Stimulated activated CD8-positive, alpha-beta memory T cell treated with anti-CD3 and anti-CD28 coated beads, Interleukin-4, amount 100 ng/mL, for 24 hours (primary cell): ENCODE measurements at places on chromosomes 12 and 14.

DNA sequence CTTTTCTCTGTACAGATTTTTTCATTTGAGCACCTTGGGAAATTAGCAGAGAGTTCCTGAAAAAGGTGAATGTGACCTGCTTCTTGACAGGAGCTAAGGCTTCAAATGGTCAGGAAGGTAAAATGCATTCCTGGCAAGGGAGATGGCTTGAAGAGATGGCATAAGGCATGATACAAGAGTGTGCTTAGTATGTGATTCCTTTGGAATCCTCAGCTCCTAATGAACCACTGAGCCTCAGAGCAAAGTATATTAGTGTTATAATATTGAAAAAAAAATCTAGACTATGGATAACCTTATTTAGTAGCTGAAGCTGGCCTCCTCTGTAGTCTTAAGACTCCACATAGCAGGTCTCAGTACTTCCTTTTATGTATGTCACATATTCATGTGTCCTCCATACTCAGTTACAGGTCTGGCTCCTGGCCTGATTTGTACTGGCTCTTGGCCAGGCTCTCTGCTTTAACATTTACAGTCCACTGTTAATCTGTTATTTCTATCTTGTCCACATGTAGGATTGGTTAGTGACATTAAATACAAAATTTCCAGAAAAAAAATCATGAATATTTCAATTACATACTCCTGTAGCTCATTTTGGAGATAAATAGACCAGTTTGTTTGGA is 17.9 kb downstream of the TOGARAM1 start:
- DNase-seq = no peak

GRCh38 chr14:23435543-23436326 is at the start of gene MYH7:
TSS of gene MYH7 (minus strand) at chr14:23435660. CDS start at chr14:23433732, 1,928 bp downstream.
- no peak for DNase-seq

GRCh38 chr12:22899184-22899583 is 274.2 kb downstream of the ETNK1 start:
- no peak for DNase-seq

- DNase-seq = no peak
Measured at GRCh38 chr12:26195641-26196420, 458 bp downstream of the SSPN start.

DNA sequence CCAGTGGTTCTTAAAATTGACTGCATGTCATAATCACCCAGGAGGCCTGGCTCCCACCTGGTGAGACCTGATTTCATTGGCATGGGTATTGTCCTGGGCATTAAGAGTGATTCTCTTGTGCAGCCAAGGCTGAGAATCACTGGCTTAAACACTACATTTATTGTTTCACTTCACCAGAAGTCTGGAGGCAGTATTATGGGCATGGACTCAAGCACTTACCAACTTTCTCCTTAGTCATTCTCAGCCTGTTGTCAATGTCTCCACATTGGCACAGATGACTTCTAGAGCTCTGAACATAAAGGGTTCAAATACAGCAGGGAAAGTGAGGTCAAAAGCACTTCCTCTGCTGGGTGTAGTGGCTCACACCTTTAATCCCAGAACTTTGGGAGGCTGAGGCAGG is 25.6 kb upstream of the GCH1 start:
- DNase-seq = no peak

GRCh38 chr14:43471595-43471994 is 1035.5 kb downstream of the FSCB start:
- no peak for DNase-seq

DNA sequence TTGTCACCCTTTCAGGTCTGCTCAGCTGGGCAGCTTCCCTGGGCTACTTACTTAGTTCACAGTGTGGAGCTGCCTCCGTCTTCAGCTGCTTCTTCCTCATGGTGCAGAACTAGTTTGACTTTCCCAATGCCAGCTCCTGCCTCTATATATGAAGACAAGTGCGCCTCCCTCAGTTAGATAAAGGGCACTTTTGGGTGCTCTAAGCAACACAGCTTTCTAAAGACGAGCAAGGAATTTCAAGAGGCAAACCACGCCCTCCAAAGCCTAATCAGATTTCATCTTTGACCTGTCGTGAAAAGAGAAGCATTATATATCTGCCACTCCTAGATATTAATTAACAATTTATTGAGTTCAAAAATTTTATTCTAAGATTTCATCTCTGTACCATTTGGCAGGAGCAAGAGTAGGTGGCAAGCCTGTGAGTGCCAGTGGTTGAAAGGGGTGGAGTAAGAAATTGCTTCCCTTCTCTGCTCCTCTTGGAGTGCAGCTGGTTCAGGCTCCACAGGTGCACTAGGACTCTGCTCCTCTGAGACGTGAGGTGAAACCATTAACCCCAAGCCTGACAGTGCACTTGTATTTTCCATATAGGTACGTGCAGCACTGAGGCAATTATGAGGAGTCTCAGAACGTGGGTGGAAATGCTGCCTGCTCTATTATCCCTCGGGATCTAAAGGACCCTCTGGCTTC is 2.1 kb upstream of the SLC11A2 start:
- DNase-seq = no peak

DNA sequence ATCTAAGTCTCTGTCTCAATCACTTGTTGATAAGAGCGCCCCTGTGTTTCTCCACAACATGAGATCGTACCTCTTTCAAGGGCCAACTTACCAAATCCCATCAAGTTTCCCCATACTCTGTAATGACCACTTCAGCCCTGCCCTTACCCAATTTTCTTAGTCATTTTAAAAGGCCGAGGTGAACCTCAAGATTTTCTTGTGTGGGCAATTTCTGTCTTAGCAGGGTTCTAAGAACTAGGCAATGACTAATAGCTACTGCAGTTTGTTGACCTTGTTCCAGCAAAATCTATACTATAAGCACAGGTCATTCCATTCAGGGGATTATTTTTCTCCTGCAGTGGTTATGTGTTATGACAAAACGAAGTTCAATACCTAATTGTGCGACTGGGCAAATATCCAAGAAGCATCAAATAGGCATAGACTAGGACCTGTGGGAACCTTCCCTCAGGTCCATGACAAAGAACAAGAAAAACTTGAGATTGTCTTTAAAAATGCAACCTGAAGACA is 359.8 kb downstream of the PCNX1 start:
- no peak for DNase-seq

DNA sequence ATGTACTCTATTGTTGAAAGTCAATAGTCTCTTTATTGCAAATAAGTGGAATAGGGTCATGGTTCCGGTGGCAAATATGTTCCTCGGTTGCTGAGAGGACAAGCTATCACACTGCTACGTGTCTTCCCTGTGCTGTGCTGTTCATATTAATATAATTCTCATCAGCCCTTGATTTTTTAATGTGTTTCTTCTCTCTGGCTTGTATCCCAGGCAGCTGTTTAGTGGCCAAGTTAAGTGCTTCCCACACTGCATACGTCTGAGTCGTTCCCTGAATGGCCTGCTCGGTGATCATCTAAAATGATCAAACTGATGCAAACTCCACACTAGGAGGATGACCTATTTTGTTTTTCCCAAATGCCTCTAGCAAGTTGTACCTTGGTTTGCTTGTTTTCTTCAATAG is 186.4 kb downstream of the ANO6 start:
- no peak for DNase-seq

DNA sequence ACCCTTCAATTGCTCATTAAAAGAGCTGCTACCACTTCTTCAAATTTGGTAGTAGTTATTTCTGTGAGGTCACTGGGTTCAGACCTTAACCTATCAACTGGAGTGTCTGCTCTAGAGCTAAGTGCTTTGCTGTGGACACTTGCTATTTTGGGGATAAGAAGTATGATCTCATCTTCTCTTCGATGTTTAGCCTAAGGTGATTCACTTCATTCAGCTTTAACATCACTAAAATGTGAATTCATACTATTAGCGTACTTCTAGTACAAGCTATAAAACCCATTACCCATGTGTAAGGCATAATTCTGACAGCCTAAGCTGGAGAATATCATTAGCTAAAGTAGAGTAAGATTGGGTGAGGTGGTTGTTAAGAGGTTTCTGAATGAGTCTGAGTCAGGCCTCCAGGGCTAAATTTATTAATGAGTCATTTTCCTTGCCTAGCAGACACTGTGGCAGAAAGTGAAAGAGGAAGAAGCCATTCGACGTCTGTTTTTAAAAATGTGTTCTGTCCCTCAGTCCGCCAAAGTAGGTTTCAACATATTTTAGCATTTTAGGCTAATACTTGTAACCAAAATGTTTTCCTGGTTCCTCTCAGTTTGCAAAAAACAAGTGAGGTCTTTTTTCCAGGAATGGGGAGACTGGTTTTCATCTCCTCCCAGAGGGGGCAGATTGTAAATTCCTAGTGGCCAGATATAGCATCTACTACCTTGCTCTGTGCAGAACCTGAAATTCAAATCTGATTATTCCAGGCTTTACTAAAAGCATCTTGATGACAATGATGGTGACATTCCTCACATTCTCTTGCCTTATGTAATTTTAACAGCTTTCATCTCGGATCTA is 103.6 kb downstream of the SSPN start:
- no peak for DNase-seq

- no peak for DNase-seq
Measured at GRCh38 chr12:75951399-75952278, 79.9 kb downstream of the PHLDA1 start.

GRCh38 chr12:89965993-89966392 is 257.4 kb upstream of the ATP2B1 start:
- no peak for DNase-seq

GRCh38 chr12:68839183-68840147 is 31.5 kb downstream of the MDM2 start:
- DNase-seq = no peak

DNA sequence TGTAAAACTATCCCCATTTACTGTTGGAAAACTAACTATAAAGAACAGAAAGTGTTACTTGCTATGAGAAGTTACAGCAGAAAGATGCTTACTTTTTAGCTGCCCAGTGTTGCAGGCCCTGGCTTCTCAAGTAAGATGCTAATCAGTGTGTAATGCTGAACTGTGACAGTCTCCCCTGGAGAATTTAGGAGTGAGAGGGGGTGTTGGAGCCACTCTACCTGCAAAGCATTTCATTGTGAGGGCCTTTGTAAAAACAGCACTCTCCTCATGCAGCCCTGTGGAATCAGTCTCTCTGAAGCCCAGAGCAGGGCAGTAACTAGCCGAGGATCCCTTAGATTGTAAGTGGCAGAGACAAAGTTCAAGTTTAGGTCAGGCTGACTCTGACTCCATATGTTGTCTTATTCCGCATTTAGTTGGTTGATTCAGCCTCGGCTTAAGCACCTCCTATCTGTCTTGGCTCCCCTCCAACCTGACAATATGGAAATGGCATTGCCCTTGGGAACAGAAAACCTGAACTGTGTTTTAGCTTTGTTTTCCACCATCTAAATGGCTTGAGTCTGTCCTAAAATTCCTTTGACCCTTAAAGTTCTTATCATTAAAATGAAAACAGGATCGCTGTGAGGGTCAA is 141.3 kb downstream of the PRKCH start:
- no peak for DNase-seq
